ENCODE measurements at places on chromosomes 2 and 18. TPM values are rescaled to one million over a fixed set of nuclear protein-coding genes. Genes with fewer than 3 reads are reported as not detected.
A peak's percentile ranks its signal among the peaks of the same experiment; 100 is the strongest.

- peak; percentile 53 for DNase-seq
These were observed 79.2 kb downstream of the LONRF2 start for GRCh38 chr2:100242891-100243619.

The TFPI gene
- 53.9 TPM for polyA plus RNA-seq

DNA sequence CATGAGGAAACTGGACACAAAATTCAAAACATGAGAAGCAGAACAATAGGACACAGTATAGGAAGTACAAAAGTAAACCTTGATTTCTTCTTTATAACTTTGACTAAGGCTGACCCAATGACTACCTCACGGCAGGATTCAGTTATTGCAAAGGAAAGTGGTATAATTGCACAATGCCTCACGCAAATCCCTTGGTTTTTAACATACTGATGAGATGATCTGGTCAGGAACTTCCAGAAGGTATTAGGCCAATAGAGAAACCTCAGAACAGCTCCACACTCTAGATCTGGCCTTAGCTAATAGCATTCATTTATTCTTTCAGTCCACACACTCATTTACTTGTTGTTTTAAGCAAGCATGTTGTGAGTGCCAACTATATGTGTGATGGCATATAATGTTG is 1526.9 kb upstream of the ACVR2A start:
- DNase-seq, result no peak

GRCh38 chr2:126857502-126857901 is 41.2 kb upstream of the TEX51 start:
- DNase-seq, result no peak

The NDC80 gene
- 25.2 TPM for polyA plus RNA-seq

GRCh38 chr2:18824915-18825314 is 235.5 kb upstream of the NT5C1B start:
- no peak for DNase-seq

GRCh38 chr18:7459851-7460770 is 107.0 kb upstream of the PTPRM start:
- DNase-seq, result no peak

DNA sequence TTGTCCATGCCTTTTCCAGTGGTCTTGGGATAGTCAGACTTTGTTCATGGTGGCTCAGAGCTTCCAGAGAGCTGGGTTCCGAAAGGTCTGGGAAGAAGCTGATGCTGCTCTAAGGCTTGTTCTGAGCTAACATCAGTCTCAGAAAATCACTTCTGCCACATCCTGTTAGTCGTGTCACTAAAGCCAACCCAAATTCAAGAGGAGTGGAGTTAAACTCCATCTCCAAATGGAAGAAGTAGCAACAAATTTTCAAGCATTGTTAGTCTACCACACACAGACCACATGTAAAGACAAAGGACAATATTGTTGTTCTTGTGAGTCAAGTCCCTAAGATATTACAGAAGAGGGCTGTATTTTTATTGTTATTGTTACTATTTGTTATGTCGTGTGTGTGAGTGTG is 77.8 kb downstream of the PID1 start:
- no peak for DNase-seq

The NUP35 gene
- polyA plus RNA-seq, result 29.5 TPM

DNA sequence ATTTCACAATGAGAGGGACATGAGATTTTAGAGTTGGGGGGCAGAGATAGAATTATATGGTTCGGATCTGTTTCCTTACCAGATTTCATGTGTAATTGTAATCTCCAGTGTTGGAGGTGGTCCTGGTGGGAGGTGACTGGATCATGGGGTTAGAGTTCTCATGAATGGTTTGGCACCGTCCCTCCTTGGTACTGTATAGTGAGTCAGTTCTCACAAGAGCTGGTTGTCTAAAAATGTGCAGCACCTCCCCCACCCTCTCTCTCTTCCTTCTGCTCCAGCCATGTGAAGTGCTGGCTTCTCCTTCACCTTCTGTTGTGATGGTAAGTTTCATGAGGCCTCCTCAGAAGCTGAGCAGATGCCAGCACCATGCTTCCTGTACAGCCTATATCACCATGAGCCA is 138.1 kb downstream of the SCG2 start:
- no peak for DNase-seq

The KIAA2012 gene
- polyA plus RNA-seq, result 0.11 TPM

DNA sequence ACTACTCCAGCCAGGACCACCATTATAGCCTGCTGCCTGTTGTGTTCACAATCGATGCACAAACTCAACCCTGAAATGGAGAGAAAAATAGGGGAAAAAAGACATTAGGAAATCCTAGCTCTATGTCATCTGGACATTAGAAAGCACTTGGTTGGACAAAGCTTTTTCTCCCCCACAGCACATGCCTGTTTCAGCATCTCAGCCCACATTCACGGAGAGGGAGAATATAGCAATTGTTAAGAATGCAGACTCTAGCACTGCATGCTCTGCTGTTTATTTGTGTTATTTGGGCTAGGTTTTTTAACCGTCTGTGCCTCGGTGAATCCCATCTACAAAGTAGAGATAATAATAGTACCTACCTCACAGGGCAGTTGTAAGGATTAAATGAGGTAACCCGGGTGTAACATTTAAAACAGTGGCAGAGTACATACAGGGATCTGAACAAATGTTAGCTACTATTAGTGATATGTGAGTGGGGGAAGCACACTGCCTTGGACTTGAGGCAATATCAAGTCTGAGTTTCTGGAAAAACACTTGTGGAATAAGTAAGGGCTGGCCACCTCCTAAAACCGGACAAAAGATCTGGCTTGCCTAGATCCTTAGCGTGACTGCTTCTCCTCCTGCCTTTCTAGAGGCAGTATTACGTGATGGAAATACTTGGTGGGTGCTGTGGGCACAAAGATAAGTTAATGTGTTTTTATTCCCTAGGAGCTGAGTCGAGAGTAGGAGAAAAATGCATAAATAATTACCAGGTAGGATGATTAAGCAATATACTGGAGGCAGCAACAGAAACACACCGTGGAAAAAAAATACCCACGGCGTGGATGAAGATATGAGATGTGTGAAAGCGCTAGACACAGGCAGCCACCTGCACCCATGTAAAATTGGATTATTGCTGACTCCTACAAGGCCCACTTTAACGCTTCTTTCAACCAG is 1.0 kb upstream of the PPP1CB start:
- no peak for DNase-seq

DNA sequence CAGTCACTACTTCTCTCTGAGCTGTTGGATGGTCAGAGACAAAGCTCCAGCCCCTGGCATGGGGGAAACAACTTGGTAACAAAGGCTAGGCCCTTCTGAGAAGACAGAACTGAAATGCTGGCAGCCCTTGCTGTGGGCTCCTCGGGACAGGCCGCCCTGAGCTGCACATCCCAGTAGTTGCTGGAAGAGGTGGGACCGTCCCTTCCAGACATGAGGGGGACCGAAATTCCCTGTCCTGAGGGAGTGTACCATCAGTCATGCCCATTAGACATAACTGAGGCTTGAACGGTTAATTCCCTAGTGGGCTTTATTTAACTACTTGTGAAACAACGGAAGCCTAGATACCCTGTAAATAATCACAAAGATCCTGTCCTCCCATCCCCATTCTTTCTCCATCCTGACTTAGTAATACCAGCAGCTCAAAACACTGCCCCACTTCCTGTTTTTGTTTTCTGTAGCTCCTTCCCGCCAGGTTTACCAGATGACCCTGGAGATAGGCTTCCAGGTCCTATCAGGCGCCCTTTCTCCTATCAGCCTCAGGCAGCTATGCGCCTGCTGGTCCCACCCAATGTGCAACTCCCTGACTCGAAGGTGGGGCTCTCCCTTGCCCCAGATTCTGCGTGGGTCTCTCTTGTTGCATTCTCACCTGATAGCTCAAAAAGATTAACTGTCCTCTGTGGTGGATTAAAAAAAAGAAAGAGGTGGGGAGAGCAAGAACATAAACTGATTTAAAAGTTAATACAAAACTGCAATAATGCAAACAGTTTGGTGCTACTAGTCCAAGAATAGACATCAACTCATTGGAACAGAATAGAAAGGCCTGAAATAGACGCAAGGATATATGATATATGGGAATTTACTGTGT is 37.0 kb upstream of the NT5DC4 start:
- no peak for DNase-seq

The ATP6V1C2 gene
- polyA plus RNA-seq, result 7.2 TPM

DNA sequence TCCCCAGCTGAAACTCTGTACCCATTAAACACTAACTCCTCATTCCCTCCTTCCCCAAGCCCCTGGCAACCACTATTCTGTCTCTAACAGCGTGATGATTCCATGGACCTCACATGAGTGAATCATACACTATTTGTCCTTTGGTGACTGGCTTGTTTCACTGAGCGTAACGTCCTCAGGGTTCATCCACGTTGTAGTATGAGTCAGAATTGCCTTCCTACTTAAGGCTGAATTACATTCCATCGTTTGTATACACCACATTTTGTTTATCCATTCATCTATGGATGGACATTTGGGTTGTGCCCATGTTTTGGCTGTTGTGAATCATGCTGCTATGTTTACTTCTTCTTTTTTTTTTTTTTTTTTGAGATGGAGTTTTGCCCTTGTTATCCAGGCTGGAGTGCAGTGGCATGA is 19.6 kb upstream of the CABLES1 start:
- no peak for DNase-seq

The NFU1 gene
- polyA plus RNA-seq, result 64.6 TPM

- DNase-seq, result no peak
These were observed 5.7 kb upstream of the TGIF1 start for GRCh38 chr18:3444296-3444695.

DNA sequence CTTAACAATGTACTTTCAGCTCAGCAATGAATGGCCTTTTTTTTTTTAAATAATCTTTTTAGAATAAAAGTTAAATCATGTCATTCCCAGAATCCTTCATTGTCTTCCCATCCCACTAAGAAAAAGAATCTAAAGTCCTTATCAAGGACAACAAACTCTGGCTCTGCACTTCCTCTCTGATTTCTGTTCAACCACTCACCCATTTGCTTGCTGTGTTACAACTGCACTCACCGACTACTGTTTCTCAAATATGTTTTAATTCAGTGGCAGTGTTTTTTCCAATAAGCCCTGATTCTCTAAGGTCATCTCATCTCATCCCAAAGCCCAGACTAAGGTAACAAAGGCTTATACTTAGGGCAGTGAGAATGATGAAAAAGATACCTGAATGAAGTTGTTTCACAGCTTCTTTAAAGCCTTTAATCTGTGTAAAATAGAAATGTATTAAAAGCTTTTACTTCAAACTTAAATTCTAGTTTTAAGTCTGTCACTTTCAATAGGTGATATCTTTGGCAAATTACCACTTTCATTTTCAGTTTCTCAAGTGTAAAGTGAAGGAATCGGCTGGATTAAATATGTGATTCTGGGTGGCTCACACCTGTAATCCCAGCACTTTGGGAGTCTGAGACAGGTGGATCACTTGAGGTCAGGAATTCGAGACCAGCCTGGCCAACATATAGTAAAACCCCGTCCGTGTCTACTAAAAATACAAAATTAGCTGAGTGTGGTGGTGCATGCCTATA is 87.6 kb downstream of the RBBP8 start:
- DNase-seq, result no peak

DNA sequence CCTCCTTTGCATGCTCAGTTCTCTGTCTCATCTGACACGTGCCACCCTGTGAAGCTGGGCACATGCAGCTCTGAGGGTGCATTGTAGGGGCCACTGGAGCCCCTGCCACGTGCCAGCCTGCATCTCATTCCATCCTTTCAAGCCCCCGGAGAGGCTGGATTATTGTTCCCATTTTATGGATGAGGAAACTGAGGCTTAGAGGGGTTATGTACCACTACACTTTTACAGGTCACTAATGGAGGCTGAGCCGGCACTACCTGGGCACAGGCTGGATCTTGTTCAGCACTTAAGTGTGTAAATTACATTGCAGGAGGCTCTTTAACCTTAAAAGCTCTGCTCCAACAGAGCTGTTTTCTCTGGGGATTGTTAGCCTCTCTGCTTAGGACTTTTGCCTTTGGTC is 47.5 kb downstream of the KCNIP3 start:
- no peak for DNase-seq

GRCh38 chr2:45396671-45397070 is 214.4 kb downstream of the SRBD1 start:
- no peak for DNase-seq

DNA sequence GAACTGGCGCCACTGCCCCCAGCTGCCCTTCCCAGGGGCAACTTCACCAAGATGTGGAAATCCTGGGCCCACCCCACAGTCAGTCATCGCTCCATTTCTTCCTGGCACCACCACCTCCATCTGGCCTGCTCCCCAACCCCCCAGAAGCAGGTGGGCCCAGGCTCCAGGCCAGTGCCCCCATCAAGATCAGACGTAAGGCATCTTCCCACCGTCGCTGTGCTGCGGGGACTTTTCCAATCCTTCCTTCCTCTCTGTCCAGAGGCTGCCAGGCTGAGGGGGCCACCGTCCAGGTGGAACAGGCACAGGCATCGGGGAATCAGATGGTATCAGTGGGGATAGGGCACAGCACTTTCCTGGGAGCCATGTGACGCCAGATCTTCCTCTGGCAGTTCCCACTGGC is 8.1 kb downstream of the PRLH start:
- DNase-seq, result no peak

The POTEI gene
- polyA plus RNA-seq, result 0.06 TPM

GRCh38 chr2:117396161-117396560 is 418.3 kb upstream of the DDX18 start:
- DNase-seq, result no peak

DNA sequence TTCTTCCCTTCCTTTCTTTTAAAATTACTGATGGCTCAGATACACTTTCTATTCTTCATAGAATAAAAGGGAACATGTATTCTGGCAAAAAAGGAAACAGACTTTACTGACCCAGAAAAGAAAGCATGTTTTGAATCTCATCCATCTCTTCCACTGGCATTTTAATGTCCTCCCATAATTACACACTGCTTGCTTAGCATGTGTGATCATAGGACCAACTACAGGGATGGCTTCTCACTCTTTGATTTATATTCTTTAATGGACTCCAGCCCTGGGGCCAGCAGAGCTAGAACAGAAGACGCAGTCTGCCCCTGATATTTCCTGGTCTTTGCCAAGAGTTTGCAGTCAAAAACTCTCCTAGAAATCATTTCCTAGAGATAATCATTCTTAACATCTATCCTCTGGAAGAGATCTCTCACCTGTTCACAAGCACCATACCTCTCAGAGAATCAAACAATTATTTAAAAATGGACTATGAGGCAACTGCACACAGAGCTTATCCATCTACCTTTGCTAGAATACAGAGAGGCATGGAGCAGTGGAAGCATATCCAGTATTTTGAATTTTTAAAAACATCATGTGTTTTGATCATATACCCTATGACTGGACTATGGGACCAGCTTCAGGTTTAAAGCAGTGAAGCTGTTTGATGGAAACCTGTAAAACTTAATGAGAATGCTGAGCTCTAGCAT is 429.1 kb downstream of the NRXN1 start:
- DNase-seq, result peak; percentile 14

GRCh38 chr2:217662984-217663602 is 339.7 kb downstream of the TNS1 start:
- no peak for DNase-seq

The RASGRP3 gene
- polyA plus RNA-seq, result 17.1 TPM

DNA sequence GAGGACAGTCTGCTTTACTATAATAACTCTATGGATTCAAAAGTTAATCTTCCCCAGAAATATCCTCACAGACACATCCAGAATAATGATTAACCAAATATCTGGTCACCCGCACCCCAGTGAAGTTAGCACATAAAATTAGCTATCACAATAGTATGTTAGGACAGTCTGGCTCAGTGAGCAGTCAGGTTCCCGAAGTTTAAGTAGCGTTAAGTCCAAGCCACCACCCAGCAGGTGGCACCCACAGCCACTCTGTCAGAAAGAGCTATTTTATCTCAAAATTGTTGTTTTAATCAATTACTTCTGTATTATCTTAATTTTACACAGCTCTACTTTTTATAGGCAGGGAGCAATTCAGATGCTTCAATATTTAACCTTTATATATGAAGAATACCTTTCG is 537.5 kb downstream of the MBD2 start:
- DNase-seq, result no peak

The KLHL29 gene
- polyA plus RNA-seq, result 11.9 TPM

GRCh38 chr2:5549771-5550170 is 142.4 kb upstream of the SOX11 start:
- DNase-seq, result no peak
